ENCODE measurements at places on chromosomes 12 and 14.

DNA sequence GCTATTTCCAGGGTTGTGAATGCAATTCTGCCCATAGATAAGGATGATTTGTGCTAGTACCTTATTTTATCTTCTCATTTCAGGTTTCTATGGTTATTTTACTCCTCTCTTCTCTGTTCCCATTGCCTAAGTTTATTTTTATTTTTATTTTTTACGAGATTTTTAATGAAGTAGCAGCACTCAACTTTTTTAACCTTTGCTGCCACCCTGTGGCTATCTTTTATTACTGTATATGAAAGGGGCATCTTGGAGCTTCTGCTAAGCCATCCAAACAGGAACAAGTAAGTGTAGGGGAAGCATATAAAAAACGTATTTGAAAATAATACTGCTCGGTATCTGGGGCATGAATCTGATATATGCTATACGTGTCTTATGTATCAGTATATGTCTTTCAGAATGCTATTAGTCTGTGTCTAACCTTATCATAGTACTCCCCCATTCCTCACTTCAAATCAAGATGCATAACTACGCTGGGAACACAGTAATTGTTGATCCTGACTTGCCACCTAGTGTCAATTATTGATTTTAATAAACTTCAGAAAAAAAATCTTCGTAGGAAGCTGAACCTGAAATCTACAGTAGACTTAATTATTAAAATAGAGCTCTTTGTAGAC lies 60.3 kb downstream of the KLRG1 start:
- no peak for DNase-seq

- DNase-seq, result no peak
Observed at GRCh38 chr14:21084998-21085853, 13.2 kb downstream of the ZNF219 start.

DNA sequence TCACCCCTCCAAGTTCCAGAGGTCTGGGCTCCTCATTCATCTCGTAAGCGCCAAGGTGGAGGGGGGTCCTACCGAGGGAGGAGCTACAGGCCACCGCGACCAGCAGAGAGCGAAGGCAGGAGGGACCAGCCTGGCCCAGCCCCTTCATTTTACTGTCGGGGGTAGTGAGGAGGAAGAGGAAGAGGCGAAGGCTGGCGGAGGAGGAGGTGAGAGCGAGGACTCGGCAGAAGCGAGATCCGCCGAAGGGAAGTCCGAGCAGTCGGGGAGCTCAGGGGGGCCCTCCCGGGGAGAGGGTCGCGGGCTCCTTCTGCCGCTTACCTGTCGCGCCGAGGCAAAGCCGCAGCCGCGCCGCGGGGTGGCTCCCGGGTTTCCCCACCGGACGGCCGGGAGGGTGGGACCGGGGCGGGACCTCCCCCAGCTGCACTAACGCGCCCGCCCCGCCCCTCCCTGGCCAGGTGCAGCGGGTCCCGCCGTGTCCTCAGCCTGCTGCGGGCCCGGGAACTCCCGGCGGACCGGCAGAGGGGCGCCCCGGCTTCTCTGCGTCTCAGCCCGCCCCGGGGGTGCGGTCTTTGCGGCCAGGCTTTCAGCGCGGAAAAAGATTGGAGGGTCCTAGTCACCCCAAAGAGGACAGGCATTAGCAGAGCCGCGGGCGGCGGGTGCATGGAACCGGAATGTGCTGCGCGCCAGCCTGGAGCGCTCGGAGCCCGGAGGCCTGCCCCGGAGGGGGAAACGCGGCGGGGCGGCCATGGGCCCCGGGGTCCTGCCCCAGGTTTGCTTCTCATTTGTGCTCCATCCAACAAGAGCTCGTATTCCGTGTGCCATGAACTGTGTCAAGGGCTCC lies at the start of gene GALNT6:
TSS of gene GALNT6 (minus strand) at position 124 of the 841 bp plus-strand sequence. CDS start 11,625 bp downstream, outside the sequence.
- DNase-seq, result no peak

DNA sequence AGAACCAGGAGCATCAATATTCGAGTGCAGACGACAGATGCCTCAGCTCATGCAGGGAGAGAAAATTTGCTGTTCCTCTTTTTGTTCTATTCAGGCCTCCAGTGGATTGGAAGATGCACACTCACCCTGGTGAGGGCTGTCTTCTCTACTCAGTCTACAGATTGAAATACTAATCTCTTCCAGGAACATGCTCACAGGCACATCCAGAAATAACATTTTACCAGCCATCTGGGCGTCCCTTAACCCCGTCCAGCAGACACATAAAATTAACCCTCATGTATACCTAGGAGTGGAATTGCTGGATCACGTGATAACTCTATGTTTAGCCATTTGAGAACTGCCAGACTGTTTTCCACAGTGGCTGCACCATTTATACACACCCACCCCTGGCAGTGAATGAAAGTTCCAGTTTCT lies 4.5 kb upstream of the OAS2 start:
- DNase-seq, result no peak

GRCh38 chr12:78870539-78870938 lies 6.0 kb downstream of the SYT1 start:
- no peak for DNase-seq

DNA sequence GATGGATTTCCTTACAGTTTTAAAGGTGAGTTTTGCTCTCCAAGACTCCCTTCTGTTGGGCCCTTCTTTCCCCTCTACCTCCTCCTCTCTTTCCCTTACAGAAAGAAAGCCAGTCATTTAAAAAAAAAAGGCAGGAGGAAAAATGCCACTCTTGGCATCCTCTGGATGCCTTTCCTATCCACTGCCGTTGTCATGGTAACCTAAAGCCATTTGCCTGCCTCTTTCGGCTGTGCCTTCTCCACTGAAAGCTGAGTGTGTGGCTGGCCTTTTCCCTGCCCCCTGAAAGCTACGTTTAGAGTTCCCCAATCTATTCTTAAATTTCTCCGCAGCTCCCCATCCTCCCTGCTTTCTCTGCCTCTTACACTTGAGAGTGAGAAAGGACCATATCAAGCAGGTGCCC lies 67.1 kb downstream of the TUNAR start:
- no peak for DNase-seq

GRCh38 chr12:114344831-114345230 lies 61.1 kb downstream of the TBX5 start:
- no peak for DNase-seq

- DNase-seq, result no peak
Observed at GRCh38 chr14:64708148-64709004, 4.2 kb downstream of the PLEKHG3 start.

DNA sequence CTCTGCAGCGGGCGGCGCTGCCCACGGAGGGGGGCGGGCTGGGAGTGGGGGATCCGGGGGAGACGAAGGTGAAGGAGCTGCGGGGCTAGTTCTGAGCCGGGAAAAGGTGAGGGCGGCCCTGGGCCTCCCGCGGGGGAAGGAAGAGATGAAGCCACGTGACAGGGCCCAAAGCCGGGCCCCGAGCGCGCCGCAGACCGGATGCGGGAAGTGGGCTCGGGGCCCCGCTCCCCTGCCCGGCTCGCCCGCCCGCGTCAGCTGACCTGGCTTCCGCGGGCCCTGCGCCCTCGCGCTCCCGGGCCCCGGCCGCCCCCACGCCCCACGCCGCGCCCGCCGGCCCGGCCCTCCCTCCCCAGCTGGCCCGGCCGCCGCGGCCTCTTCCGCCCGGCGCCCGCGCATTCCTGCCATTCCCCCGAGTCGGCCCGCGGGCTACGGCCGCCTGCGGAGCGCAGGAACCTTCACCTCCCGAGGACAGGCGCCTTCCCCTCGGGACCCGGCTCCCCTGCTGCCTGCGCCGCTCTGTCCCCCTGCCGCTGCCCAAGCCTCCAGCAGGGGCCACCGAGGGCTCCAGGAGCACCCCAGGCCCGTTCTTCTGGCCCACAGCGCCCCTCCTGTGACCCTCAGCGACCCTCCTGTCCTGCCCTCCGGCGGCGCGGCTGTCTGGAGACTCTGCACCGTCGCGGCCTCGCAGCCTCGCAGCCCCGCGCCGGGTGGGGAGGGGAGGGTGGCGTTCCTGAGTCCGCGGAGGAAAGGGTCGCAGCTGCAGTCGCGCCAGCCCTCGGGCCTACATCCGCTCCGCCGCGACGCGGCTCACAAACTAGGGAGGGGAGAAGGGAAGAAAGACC lies 20.4 kb downstream of the NINJ2 start:
- peak; percentile 82 for DNase-seq

DNA sequence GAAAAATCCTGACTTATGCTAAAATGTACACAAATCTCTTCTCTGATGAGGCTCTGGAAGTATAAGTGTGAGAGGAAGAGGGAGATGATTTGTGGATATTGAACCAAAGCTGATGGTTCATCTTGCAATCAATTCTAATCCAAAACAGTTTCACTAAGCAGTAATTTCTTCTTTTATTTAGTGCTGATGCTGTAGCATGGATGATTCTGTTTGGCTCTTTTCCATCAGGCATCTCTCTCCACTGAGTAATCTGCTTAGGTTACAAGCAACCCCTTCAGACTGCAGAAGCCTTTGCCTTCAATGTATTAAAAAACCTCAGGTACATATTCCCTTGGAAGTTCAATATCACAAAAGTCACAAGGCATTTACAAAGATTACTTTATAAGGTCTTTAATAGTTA lies 159.1 kb upstream of the CCDC198 start:
- DNase-seq, result no peak

- no peak for DNase-seq
Observed at GRCh38 chr14:99393059-99393655, 87.5 kb downstream of the SETD3 start.

GRCh38 chr12:124687917-124688316 lies 120.5 kb upstream of the NCOR2 start:
- DNase-seq, result peak; percentile 56

GRCh38 chr14:103713304-103714062 lies 1.8 kb downstream of the XRCC3 start:
- DNase-seq, result no peak

DNA sequence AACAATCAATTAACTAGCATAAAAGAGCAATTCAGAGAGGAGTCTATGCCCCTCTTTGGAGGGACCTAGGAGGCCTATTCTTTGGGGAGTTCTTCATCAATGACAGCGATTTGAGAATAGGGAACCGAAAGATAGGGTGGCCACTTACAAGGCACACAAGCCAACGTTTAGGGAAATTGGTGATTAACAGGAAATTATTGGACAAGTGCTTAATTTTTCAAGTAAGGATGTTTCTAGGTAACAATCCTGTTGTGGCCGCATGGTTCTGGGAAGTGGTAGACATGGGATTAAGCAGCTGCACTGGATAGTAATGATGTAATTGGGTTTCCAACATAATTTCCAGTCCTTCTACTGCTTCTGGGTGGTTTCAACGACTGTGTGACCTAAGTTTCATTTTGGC lies 83.2 kb downstream of the HMGA2 start:
- DNase-seq, result no peak

DNA sequence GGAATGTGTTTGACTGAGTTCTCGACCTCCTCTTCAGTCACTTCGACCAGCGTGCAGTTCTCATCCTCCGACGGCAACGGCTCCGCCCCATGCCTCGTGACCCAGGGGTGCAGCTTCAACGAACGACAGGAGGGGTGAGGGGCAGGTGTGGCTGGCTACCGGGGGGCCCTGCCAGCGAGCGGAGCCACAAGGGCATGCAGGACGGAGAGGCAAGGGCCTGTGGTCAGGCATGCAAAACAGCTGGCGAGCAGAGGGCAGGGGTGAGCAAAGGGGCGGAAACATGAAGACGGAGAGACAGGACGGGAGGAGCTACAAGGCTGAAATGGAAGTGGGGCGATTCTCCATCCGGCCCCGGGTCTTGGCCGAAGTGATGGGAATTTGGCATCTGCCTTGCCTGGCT lies 38.7 kb downstream of the P2RX4 start:
- no peak for DNase-seq

- no peak for DNase-seq
Observed at GRCh38 chr12:83818881-83819280, 1093.7 kb downstream of the SLC6A15 start.

- no peak for DNase-seq
Observed at GRCh38 chr14:37045340-37046061, 126.9 kb downstream of the SLC25A21 start.

- peak; percentile 71 for DNase-seq
Observed at GRCh38 chr12:65891987-65892481, 67.8 kb downstream of the HMGA2 start.

- DNase-seq, result peak; percentile 15
Observed at GRCh38 chr14:61051051-61051450, 70.0 kb downstream of the SLC38A6 start.

DNA sequence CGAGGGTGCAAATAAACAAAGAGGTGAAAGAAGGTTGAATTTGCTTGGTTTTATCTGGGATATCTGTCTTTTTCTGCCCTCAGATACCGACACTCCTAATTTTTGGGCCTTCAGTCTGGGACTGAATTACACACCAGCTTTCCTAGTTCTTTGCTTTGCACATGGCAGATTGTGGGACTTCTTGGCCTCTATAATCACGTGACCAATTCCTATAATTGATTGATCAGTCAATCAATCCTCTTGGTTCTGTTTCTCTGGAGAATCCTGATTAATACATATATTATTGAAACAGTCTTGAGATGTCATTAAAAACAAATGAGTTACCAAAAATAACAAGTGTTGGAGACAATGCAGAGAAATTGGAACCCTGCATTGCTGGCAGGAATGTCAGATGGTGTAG lies 62.7 kb downstream of the SUDS3 start:
- DNase-seq, result no peak

DNA sequence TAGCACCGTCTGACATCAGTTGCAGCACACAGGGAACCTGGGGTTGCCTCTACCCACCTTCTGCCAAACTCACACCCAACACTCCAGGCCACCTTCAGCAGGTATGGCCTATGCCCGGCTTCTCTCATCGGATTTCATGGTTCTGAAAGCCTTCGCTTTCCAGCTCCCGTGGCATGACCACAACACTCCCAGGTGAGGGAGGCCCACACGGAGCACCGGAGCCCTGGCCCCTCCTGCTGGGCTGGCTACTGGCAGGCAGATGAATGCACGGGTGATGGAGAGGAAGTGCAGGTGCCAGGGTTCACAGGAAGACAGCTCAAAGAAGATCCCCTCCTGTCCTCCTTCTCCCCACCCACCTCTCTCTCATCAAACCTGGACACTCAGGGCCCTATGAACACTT lies 37.2 kb downstream of the CACNA2D4 start:
- no peak for DNase-seq

DNA sequence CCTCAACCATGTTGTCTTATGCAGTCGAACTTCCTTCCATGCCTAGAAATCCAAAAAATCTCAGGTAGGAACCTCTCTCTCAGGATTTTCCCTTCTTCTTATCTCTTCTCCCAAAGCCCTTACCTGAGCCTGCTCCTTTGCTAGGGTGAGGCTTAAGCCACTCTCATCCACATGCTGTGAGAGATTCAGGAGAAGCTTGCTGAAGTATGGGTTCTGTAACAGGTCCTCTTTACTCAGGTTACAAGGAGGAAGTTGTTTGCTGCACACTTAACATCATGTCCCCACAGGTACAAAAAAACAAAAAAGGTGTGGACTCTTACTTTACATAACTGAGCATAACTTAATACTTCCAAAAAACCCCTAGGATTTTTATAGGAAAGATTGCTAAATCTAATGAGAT lies 4.5 kb downstream of the HAUS4 start:
- no peak for DNase-seq

DNA sequence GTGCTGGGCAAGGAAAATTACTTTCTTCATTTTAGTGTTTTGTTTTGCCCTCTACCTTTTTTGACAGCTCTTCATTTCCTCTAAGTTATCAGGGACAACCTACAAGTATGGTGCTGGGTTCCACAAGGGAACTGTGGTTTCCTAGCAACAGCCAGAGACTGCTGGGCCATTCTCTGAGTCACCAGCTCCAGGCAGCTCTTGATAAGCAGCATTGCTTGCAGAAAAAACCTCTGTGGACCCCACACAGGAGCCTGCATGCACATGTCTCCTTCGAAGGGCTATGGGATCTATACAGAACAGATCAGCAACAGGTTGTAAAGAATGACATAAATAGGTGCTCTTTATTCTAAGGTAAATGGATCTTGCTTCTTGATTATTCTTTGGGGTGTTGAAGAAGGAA lies 81.0 kb upstream of the CCDC196 start:
- DNase-seq, result no peak

Data from left ventricle myocardium inferior (tissue), 1 donor.